ENCODE measurements at places on chromosomes 3 and 15.

DNA sequence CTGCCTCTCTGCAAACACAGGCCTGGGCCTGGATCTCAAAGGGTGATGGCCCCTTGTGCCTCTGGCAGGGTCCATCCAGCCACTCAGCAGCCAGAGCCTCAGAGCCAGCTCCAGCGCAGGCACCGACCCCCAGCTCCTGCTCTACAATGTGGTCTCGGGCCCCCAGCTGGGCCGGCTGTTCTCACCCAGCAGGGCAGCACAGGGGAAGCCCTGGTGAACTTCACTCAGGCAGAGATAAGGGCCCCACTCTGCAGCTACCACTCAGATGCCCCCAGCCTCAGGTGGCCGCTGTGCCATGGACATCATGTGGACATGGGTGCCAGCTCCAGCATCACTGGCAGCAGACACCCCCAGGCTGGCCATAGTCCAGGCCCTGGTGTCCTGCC is 173.1 kb downstream of the TBC1D2B start:
- no peak for DNase-seq

DNA sequence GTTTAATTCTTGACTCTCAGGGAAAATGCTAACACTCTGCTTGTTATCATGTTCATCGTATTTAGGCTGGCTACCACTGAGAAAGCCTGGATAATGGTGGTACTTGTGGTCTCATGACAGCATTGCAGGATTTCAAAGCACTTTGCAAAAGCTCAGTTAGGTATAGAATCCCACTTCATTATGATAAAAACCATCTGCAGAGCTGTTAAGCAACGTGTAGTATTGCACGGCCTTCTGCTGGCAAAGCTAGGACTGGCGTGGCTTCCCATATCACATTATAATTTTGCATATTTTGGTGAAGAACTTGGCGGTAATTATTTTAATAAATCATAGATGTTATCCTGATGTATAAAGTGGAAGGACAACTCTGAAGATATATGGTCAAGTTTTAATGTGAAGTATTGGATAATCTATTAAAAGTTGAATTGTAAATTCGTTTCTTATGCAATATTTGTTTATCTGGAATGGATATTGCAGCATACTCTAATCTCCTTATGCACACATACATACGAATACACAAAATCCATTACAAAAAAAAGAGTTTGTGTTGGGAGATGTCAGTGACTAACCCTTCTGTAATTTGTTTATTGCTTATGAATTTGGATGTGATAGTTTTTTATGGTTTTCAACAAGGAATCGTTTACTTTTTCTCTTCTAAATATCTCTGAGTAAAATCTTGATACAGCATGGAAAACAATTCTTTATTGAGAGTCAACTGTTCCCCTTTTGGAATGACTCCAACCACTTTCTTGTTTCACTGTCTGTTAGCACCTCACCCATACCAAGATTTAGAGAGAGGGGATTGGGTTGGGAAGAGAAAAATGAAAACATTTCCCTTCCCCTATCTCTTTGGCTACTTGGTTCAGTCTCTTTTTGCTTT is 9.2 kb downstream of the RAB8B start:
- DNase-seq, result no peak

- no peak for DNase-seq
These were observed 229.5 kb downstream of the TUSC7 start for GRCh38 chr3:116939091-116939490.

DNA sequence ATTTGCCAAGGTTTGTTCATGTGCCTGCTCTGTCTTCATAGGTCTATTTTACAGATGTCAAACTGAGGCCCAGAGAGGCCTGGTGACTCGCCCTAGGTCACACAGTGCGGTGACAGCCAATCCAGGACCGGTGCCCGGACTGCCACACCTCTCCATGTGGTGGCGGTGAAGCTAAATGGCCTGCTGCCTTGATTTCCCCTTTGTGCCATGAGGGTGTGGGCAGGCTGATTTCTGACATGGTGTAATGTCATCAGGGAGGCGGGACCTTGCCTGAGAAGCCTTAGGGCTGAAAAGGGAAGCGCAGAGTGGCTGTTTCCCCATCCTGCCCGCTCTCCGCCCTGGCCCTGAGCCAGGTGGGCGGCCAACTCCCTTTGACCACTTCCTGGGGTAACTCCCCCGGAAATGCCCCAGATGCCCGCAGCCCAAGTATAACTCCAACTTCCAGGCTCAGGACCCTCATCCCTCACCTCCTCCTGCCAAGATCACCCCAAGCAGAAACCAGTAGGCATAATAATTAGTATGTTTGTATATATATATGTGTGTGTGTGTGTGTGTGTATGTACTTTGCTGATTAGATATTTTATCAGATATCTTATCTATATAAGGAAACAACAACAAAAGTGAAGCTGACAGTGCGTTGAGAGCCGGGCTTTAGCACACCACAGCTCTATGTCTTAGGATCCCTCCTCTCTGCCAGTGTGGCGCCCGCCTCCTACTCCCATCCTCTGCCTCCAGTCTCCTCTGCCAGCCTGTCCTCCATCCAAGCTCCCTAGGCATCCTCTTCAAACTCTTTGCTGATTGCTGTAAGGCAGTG is 63.9 kb downstream of the IQSEC1 start:
- DNase-seq, result peak; percentile 58

Data from amygdala (tissue), 56 donors.